Stomach (tissue), 19 donors: ENCODE measurements at places on chromosomes 6 and 20. TPM values are rescaled to one million over a fixed set of nuclear protein-coding genes. Genes with fewer than 3 reads are reported as not detected.

DNA sequence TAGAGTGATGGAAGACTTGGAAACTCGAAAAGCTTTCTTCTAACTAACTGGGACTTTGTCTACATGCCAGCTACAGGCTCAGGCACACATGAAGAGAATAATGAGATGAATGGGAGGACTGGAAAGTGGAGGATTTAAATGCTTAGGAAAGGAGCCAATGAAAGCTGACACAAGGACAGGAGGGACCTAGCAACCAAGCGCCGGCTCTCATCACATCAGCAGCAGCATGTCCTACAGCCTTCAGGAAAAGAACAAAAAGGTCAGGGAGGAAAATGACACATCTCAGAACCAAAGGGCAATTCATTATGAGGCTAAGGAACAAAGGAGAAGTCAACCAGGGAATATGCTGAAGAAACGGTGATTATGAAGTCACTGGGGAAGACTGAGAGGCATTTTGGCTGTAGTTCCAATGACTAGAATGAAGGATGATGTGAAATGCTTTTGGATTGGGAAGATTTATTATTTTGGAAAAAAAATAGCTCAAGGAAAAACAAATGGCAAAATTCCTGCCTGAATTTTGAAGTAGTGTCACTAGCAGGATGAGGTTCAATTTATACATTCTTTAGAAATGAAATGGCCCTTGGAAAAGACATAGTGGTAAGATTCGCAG is 5.7 kb downstream of the BACH2 start:
- H3K4me3 ChIP-seq: no peak overlapping the region
- H3K27ac ChIP-seq: no peak overlapping the region
- peaks cover 18% of the 10 kb centered on the region for H3K4me1 ChIP-seq
- DNase-seq: no peak

DNA sequence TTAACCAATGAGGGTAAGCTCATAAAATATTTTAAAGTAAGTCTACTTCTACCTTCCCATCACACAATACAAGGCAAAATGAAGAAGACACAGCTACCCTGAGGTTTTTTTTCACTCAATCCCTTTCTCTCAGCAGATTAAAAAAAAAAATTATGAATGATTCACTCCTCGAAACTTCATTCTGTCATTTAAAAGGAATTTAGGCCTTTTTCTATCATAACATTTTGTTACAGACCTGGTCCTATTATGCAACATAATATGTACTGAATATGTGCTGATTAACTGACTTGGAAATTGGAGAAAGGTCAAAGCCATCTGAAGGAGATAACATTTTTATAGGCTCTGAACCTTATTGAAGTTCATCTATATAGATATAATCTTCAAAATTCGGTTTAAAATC is 45.5 kb downstream of the PRL start:
- no peaks in the 10 kb centered on the region for H3K4me1 ChIP-seq
- H3K27me3 ChIP-seq: no peaks in the 10 kb centered on the region
- H3K27ac ChIP-seq: no peak overlapping the region
- H3K4me3 ChIP-seq: no peak overlapping the region
- no peak for DNase-seq

DNA sequence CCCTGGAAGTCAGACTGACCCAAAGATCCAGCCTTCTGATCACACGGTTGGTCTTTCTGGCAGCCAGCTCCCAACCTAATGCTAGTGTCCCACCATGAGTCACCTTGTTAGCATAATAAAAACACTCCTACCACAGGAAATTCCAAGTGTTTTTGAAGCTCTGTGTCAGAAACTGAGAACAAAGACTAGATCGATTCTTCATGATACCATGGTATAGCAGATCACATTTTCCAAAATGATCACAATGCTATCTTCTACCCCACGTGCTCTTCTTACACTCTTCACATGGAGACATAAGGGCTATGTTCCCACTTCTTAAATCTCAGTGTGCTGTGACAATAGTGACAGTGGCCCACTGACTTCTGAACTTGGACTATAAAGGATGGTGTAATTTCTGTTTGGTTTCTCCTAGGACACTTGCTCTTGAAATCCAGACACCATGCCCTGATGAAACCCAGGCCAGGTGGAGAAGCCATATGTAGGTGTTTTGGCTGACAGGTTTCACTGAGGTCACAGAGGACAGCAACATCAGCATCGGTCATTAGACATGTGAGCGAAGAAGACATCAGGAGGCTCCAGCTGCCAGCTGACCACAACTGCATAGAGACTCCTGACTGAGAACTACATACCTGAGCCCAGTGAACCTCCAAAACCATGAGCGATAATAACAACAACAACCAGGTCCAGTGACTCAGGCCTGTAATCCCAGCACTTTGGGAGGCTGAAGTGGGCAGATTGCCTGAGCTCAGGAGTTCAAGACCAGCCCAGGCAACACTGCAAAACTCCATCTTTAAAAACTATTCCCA is 57.5 kb downstream of the MKKS start:
- DNase-seq: no peak
- no peak overlapping the region for H3K27ac ChIP-seq
- H3K4me3 ChIP-seq: no peak overlapping the region

DNA sequence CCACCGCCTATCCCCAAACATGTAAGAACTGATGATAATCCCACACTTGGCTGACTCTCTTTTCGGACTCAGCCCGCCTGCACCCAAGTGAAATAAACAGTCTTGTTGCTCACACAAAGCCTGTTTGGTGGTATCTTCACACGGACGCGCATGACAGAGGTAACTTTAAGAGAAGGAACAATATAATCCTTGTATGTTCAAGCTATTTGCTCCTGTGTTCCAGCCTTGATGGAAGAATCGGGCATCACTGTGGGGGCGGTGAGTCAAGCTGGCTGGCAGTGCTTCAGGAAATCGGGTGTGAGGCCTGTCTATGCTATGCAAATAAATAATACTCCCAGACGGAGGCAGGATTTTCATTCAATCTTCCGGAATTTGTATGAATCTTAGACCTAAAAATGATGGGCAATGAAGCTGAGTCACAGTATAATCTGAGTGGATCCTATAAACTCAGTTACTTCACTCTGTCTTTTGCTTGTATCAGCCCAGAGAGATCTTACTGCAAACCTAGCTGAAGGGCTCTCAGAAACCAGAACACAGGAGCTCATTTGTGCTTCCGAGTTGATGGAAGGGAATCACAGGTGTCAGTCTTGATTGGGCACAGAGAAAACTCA is 45.2 kb upstream of the NT5E start:
- H3K27me3 ChIP-seq: no peaks in the 10 kb centered on the region
- H3K36me3 ChIP-seq: no peaks in the 10 kb centered on the region
- peak overlapping the region; percentile 63 for H3K27ac ChIP-seq
- H3K4me1 ChIP-seq: peaks cover 32% of the 10 kb centered on the region

DNA sequence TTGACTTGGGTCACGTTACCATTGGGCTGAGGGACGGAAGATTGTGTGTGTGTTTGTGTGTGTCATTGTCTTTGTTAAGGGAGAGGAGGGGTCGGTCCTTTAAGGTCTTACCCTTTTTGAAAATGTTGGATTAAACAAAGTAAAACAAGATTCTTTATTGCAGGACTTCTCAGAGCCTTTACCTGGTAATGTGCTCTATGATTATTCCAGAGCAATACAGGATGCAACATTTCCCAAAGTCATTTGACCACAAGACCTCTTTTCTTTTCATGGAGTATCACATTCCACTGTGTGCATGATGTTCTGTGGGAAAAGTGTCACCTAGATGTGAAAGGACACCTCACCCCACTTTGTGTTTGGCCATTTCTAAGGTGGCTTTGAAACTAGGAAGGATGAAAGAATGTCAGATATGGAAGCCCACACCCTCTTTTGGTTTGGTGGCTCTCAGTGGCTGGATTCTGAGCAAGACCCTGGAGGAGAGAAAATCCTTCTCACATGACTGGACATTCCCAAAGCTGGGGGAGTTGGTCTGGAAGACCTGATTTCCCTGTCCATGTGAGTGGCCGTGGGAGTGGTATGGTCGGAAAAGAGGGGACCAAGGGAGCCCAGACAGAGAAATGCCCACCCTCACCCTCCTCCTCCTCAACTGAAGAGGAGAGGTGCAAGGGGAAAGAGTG is 18.2 kb upstream of the ZNF831 start:
- H3K36me3 ChIP-seq: no peaks in the 10 kb centered on the region
- DNase-seq: no peak
- no peaks in the 10 kb centered on the region for H3K27me3 ChIP-seq
- H3K27ac ChIP-seq: peak overlapping the region; percentile 69
- no peak overlapping the region for H3K4me3 ChIP-seq

- H3K27me3 ChIP-seq: no peaks in the 10 kb centered on the region
- DNase-seq: no peak
- H3K27ac ChIP-seq: no peak overlapping the region
- no peaks in the 10 kb centered on the region for H3K4me1 ChIP-seq
- H3K4me3 ChIP-seq: no peak overlapping the region
Measured at GRCh38 chr6:71513036-71513435, 224.4 kb downstream of the OGFRL1 start.

GRCh38 chr6:134830940-134831339 is 119.0 kb downstream of the ALDH8A1 start:
- no peaks in the 10 kb centered on the region for H3K27me3 ChIP-seq
- H3K36me3 ChIP-seq: no peaks in the 10 kb centered on the region
- DNase-seq: peak; percentile 61
- H3K4me3 ChIP-seq: no peak overlapping the region
- no peaks in the 10 kb centered on the region for H3K4me1 ChIP-seq

GRCh38 chr6:159071843-159072769 is 27.3 kb upstream of the TAGAP start:
- DNase-seq: no peak
- H3K27ac ChIP-seq: no peak overlapping the region
- H3K4me1 ChIP-seq: no peaks in the 10 kb centered on the region
- no peaks in the 10 kb centered on the region for H3K36me3 ChIP-seq
- no peak overlapping the region for H3K4me3 ChIP-seq

DNA sequence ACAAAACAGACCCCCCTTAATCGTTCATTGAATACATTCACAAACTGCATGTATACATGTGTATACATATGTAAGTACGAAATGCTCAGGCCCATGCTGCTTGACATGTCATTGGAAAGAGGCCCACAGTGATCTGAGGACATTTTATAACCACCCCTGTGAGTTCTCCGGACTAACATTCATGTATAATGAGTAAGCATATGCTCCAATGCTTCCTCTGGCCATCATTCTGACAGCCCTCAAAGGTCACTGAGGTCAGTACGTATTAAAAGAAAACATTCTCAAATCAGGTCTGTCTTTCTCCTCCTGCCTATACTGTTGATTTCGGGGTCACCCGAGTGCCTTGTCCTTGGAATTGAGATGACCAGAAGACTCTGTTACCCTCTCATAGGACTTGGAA is 54.9 kb downstream of the TENT5A start:
- no peak overlapping the region for H3K27ac ChIP-seq
- peaks cover 26% of the 10 kb centered on the region for H3K4me1 ChIP-seq
- no peaks in the 10 kb centered on the region for H3K27me3 ChIP-seq
- no peak for DNase-seq
- H3K36me3 ChIP-seq: no peaks in the 10 kb centered on the region

GRCh38 chr6:72382602-72383529 is 239.0 kb upstream of the KCNQ5 start:
- no peak for DNase-seq
- no peak overlapping the region for H3K27ac ChIP-seq

- H3K27ac ChIP-seq: no peak overlapping the region
- no peaks in the 10 kb centered on the region for H3K4me1 ChIP-seq
- no peaks in the 10 kb centered on the region for H3K27me3 ChIP-seq
- H3K36me3 ChIP-seq: no peaks in the 10 kb centered on the region
Measured at GRCh38 chr6:146886587-146887446, 288.0 kb downstream of the ADGB start.

- no peaks in the 10 kb centered on the region for H3K36me3 ChIP-seq
- H3K4me1 ChIP-seq: peaks cover 46% of the 10 kb centered on the region
- no peak overlapping the region for H3K4me3 ChIP-seq
Measured at GRCh38 chr6:35400901-35401311, 51.2 kb upstream of the FANCE start.

DNA sequence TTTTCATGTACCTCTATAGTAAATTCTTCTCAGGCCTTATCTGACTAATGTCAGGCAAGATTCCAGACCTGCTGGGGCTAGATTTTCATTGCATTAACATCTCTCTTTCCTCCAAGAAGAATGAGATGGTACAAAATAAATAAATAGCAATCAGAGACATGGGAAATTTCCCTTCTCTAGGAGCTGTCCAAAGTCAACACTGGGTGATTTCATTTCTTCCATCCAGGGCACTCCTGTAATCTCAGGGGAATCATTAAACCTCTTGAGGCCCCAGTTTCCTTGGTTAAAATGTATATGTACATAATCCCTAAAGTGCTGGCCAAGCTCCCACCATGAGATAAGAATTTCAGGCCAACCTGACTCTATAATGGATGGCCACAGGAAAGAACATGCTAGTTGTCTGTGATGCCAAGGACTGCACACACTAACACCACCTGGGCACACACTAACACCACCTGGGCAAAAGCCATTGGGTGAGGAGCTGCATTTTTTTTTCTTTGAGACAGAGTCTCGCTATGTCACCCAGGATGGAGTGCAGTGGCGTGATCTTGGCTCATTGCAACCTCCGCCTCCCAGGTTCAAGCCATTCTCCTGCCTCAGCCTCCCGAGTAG is 912 bp downstream of the IL17F start:
- no peaks in the 10 kb centered on the region for H3K4me1 ChIP-seq
- DNase-seq: no peak
- no peak overlapping the region for H3K27ac ChIP-seq

- peaks cover 16% of the 10 kb centered on the region for H3K27me3 ChIP-seq
- H3K36me3 ChIP-seq: no peaks in the 10 kb centered on the region
- no peak overlapping the region for H3K27ac ChIP-seq
- DNase-seq: peak; percentile 22
- H3K4me3 ChIP-seq: no peak overlapping the region
Measured at GRCh38 chr20:61443443-61444126, 191.5 kb downstream of the CDH4 start.

Gene SPATS1
- not detected for total RNA-seq

Gene ASIP
- total RNA-seq: not detected

Gene HLA-DRA
- total RNA-seq: 238 TPM

Gene GZF1
- 9.6 TPM for total RNA-seq

Gene HSPA1L
- total RNA-seq: not detected

Gene PPP1R16B
- total RNA-seq: 13.3 TPM

Gene HCRTR2
- total RNA-seq: not detected
